RKO (cell line): ENCODE measurements at places on chromosomes 2 and 18.

GRCh38 chr2:176502619-176503018 lies 233.4 kb downstream of the MTX2 start:
- DNase-seq = no peak

DNA sequence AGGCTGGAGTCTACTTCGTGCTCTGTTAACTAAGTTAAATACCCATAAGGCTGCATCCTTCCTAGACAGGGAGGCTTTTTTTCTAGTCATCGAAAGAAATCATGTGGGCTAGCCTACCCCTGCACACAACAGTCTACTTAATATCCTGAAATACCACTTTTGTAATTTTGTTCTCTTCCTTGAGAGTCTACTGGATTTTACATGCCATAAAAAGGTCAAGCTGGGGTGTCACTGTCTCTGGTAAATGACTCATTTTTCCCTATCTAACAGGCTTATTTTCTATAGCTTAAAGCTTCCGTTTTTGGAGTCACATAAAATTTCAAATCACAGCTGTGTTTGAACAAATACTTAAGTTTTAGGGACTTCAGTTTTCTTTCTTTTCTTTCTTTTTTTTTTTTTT lies 10.7 kb upstream of the STAM2 start:
- DNase-seq = no peak

GRCh38 chr2:25202275-25202674 lies 33.9 kb upstream of the POMC start:
- no peak for DNase-seq

DNA sequence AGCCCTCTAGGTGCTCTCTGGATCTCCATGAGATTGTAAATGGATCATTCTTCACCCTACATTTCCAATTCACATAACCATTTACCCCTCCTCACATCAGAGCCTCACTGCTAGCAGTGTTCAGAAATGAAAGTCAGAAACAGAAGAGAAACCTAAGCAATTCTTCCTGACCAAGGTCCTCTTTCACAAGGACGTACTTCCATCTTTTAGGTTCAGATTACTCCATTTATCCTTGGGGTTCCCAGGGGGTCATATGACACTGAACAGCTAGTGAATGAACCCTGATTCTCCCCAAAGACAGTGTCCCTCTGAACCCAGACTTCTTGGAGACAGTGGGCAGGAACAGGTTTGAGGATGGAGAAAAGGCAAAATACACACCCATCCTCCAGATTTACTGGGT lies 12.9 kb upstream of the MARCO start:
- no peak for DNase-seq

- DNase-seq = no peak
Observed at GRCh38 chr2:65353046-65353445, 79.4 kb downstream of the SPRED2 start.
